Stimulated activated CD4-positive, alpha-beta T cell treated with anti-CD3 and anti-CD28 coated beads, Interleukin-2, amount 100 ng/mL, for 4 hours (primary cell): ENCODE measurements at places on chromosomes 2 and 18.

DNA sequence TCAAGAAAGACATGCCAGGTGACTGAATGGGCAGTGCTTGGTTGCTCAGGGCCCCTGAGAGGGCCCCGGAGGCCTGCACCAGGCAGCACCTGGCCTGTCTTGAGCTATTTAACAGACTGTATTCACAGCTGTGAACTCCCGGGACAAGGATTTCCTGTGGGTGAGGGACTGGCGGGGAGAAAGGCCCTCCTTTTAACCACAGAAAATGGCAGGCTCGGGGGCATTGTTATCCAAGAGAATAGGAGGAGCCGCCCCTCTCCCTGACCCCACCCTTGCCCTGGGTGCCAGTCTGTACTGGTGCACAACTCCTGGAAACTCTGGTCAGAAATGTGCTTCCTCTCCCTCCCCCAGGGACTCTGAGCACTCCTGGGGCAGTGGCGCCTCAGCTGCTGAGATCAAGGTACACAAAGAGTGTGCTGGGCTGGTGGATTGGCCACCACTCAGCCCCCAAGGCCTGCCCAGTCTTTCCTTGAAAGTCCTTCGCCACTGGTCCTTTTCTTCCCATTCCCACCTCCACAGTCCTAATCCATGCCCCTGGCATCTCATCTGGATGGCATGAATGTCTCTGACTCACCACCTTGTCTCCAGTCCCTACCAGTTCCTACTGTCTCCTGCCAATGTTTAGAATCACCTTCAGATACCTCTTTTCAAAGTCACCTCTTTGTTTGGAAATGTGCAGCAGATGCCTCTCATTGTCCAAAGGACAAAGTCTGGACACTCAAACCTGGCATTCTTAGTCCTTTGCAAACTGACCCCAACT, 19.6 kb upstream of the EPAS1 start:
- DNase-seq: no peak

DNA sequence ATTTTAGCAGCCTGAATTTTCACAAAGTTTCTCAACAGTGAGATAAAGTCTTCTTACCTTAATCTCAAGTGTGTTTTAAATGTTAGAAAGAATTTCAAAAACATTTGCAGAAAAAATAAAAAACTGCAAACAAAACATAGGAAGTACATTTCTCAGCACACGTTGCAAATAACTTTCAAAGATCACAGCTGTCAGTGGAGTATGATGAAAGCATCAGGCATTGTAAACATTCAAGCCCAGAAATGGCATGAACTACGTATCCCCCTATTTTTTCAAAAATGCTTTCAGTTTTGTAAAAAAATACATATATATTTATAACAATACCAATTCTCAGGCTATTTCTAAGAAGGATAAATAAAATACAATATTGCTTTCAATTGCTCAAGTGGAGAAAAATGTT, 320.6 kb upstream of the TFPI start:
- DNase-seq: no peak

DNA sequence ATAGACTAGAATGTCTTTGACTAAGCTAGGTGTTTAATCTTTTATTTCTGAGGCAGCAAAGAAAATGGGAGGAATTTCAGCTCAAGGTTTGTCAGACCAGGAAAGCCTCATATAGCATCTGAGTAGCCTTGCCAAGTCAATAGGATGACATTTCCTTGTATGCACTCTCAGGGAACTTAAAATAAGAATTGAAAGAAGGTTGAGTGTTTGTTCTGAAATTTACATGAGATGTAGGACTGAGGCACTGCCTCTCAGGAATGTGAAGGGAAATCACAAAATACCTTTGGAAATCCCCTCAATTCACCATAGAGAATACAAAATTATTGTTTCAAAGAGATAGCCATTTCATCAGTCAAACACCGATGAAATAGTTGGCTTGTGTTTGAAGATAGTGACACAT, 392.0 kb upstream of the NRP2 start:
- no peak for DNase-seq

- DNase-seq: no peak
Observed at GRCh38 chr2:241560162-241560882, 1.8 kb downstream of the BOK start.

DNA sequence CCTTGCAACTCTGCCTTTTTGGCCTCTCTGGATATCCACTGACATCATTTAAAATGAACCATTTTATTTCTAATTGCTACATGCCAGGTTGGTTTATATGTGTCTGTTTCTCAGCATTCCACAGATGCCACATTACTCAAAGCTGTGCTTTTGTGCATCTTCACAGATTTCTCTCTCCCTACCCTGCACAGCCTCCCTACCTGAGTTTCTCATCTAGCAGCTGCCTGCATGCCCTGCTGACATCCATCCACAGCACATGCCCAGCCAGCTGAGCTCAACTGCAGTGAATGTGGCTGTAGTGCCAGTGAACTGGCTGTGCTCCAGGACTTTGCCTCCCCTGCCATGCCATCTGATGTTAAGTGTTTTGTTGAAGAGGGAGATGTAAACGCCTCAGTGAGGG, 44.5 kb downstream of the PKP4 start:
- no peak for DNase-seq

DNA sequence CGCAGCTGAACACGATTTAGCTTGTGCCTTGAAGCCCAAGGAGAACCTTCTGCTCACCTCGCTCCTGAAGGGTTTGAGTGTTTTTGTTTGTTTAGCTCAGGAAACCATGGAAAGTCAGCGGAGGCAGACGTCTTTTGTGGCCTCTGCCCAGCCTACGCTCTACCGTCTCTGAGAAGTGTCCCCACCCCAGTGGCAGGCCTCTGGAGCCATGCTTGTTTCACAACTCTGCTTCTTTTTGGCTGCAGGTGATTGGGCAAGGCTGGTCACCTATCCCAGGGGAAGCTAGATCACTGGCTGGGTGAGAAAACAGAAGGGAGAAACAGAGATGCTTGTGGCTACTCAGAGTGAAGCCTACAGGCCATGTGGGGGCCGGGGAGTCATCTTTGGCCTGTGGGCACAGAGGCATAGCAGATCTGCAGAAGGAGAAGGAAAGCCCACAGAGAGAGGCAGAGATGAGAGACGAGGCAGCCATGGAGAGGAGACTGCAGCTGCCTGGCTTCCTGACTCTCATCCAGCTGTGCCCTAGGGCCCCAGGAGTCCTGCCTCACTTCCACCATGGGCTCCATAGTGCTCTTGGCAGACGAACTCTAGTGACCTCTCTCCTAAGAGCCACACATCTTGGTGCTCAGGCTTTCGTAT, 50.1 kb downstream of the CIB4 start:
- no peak for DNase-seq

GRCh38 chr2:236702657-236703372, 133.2 kb downstream of the ACKR3 start:
- no peak for DNase-seq

GRCh38 chr2:794554-795241, 117.5 kb upstream of the TMEM18 start:
- no peak for DNase-seq

GRCh38 chr2:60796573-60797509, 40.8 kb downstream of the PAPOLG start:
- DNase-seq: no peak
